Neuronal stem cell (in vitro differentiated cells): ENCODE measurements at places on chromosomes 5 and 9.

- DNase-seq = peak; percentile 14
Observed at GRCh38 chr5:101626572-101626971, 669.5 kb downstream of the SLCO4C1 start.

GRCh38 chr9:99079542-99079941, 25.4 kb upstream of the TGFBR1 start:
- no peak for DNase-seq

GRCh38 chr5:74332682-74333081, 307.8 kb downstream of the ENC1 start:
- no peak for DNase-seq

- peak; percentile 42 for DNase-seq
Observed at GRCh38 chr9:36818965-36819870, 214.8 kb downstream of the PAX5 start.

GRCh38 chr9:121686930-121687541, 35.6 kb downstream of the DAB2IP start:
- DNase-seq = peak; percentile 57

- DNase-seq = no peak
Observed at GRCh38 chr5:110851357-110851756, 112.5 kb downstream of the SLC25A46 start.

DNA sequence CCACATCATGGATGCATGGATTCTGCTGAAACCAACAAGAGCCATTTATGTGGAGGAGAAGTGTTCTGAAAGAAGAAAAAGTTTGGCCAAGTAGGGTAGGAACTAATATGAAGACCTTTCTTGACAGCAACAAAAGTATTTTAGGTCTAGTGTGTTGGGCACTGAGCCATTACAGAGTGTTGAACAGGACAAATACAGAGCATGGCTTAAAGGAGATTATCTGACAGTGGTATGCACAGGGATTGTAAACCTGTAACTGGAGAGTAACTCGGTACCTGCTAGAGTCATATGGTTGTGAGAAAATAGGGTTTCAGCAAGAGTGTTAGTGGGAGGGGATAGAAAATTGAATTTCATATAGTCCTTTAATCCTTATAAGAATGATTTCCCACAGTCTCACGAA, 513.2 kb upstream of the WWC1 start:
- DNase-seq = no peak

GRCh38 chr9:104075801-104076753, 18.0 kb upstream of the SMC2 start:
- no peak for DNase-seq

DNA sequence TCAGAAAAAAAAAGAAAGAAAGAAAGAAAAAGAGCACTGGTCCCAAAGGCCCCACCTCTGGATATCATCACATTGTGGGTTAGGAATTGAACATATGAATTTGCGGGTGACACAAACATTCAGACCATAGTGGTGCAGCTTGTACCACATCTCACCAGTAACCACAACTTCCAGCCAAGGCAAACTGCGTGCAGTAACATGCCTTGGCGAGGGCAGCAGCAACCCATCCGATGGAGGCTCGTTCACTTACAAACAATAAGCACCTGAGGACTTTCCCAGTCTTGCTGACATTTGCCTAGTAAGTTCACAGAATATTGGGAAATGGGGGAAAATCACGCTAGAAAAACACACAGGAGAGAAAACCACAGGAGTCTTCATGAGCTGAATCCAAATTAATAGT, 508.1 kb downstream of the ZNF608 start:
- no peak for DNase-seq

DNA sequence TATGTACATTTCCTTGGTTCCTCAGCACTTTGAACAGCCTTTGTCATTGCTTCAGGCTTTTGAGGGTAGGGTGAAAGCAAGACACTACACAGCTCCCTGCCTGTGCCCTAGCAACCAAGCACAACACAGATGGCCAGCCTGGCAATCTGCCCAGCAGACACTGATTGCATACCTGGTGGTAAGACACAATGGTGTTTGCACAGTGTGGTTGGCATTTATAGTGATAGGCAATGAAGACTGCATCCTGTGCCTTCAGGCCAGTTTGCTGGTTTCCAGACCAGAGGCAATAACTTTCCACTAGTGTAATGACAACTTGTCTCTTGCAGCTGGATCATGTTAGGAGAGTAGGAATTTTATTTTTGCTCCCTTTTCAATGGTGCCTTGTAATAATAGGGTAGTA, 144.5 kb upstream of the TNC start:
- DNase-seq = no peak

GRCh38 chr9:127106466-127106855, 16.0 kb downstream of the ANGPTL2 start:
- no peak for DNase-seq

DNA sequence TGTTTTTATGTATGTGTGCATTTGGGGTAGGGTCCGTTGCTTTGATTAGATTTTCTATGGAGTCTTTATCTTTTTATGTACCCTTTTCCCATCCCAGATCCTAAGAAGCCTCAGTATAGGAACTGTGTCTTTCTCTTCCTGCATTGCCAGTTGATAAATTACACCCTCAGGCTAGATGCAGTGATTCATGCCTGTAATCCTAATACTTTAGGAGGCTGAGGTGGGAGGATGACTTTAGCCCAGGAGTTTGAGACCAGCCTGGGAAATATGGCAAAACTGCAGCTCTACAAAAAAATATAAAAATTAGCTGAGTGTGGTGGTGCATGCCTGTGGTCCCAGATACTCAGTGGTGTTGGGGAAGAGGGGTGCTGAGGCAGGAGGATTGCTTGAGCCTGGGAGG, 40.2 kb downstream of the NLN start:
- DNase-seq = no peak

- no peak for DNase-seq
Observed at GRCh38 chr9:113368982-113369854, 7.6 kb downstream of the HDHD3 start.

GRCh38 chr5:128199611-128200010, 116.0 kb downstream of the SLC12A2 start:
- no peak for DNase-seq

- DNase-seq = no peak
Observed at GRCh38 chr5:71903808-71904207, 184.7 kb downstream of the CARTPT start.

- DNase-seq = no peak
Observed at GRCh38 chr5:57653636-57654290, 171.2 kb upstream of the ACTBL2 start.
